ENCODE measurements at places on chromosomes 11 and 22. TPM values are rescaled to one million over a fixed set of nuclear protein-coding genes. Genes with fewer than 3 reads are reported as not detected.

MRGPRX1 gene
- total RNA-seq = not detected

DNA sequence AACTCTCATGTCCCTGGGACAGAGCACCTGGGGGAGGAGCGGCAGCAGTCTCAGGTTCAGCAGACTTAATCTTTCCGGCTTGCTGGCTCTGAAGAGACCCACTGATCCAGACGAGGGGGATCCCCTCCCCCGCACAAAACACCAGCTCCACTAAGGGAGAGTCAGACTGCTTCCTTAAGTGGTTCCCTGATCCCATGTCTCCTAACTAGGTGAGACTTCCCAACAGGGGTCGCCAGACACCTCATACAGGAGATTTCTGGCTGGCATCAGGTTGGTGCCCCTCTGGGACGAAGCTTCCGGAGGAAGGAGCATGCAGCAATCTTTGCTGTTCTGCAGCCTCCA lies 157.2 kb upstream of the TMEM45B start:
- H3K4me1 ChIP-seq = no peaks in the 10 kb centered on the region
- no peak for DNase-seq
- no peak overlapping the region for H3K4me3 ChIP-seq
- H3K36me3 ChIP-seq = no peaks in the 10 kb centered on the region
- H3K27ac ChIP-seq = no peak overlapping the region

GRCh38 chr11:2815762-2816496 lies 69.6 kb downstream of the CDKN1C start:
- H3K4me1 ChIP-seq = peaks cover 12% of the 10 kb centered on the region
- H3K27me3 ChIP-seq = no peaks in the 10 kb centered on the region

ARAP1 gene
- 296 TPM for total RNA-seq

DNA sequence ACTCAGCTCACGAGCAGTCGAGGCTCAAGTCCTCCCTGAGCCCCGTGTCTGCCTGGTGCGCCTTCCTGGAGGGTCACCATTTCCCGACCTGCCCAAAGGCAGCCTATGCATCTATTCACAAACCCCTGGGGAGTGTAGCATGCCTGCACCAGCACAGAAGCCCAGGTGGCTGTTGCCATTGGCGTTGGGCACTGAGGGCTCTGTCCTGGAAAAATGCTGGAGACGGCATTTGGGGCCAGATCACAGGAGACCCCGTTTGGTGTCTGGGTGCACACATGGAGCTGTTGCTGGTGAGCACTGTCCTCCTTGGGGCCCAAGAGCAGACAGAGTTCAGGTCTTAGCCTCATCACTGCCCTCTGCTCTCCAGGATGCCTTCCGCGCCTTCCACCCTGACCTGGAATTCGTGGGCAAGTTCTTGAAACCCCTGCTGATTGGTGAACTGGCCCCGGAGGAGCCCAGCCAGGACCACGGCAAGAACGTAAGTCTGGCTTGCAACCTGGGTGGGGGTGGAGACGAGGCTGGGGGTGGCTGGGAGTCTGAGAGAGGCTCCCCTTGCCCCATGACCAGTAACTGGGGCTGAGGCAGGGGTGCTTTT lies 9.4 kb downstream of the FADS2 start:
- no peaks in the 10 kb centered on the region for H3K27me3 ChIP-seq
- H3K27ac ChIP-seq = no peak overlapping the region
- peaks cover 4% of the 10 kb centered on the region for H3K36me3 ChIP-seq
- H3K4me1 ChIP-seq = peaks cover 24% of the 10 kb centered on the region
- H3K4me3 ChIP-seq = no peak overlapping the region

DNA sequence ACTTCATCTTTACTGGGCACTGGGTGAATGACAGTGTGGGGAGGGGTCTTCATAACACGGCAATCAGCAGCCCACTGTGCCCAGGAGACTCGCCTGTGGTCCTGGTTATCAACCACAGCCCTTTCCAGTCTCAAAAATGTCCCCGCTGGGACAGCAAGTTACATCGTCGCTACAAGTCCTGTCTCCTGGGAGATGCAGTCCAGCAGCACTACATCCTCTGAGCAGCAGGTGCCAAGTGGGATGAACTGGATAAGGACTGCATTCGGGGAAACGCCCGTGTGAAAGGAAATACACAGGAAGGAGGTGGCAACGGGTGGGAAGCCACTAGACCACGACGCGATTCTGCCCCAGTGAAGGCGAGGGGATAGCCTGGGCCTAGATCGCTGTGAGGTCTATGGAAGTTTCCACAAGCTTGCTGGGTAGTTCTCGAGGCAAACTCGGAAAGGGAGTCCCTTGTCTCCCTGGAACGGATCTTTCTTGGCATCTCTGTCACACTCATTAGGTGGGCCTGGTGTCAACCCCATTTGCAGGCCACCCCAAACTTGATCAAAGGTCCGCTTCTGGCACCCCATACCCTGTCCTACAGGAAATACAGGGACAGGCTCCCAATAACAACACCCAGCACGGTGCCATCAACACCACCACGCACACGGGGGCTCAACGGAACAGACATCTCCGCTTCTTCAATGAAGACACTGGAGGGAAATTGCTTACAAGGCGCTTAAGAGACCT lies 4.4 kb downstream of the ASCL2 start:
- H3K27ac ChIP-seq = peak overlapping the region; percentile 38
- peak; percentile 16 for DNase-seq
- H3K36me3 ChIP-seq = no peaks in the 10 kb centered on the region
- H3K27me3 ChIP-seq = no peaks in the 10 kb centered on the region

Measured in natural killer cell (primary cell).